Cerebellar cortex (tissue), 1 donor: ENCODE measurements at places on chromosomes 7 and 10.

- DNase-seq, result no peak
Measured at GRCh38 chr10:42781893-42782445, 626 bp upstream of the BMS1 start.

GRCh38 chr10:111093741-111094380 is 17.0 kb downstream of the ADRA2A start:
- DNase-seq, result no peak

GRCh38 chr7:26492816-26493215 is 201.2 kb downstream of the SNX10 start:
- no peak for DNase-seq

- DNase-seq, result no peak
Measured at GRCh38 chr7:94133460-94133859, 129.3 kb upstream of the BET1 start.

DNA sequence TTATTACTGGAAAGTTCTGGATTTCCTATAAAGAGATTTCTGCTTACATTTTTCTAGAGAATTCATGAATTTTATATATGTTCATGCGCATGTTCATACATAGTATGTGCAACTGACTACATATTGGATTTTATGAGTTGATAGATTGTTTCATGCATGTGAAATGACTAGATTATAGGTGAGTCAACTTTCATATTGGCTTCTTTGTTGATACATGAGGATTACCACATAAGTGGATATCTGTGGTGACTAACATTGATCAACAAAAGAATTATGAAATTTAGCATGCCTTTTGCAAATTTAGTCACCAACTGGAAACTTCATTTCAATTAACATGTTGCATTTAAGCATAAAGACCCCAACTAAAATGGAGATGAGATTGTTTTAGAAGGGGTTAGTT is 99.0 kb downstream of the GNAT3 start:
- no peak for DNase-seq

GRCh38 chr10:971150-971542 is 17.1 kb upstream of the GTPBP4 start:
- DNase-seq, result no peak

DNA sequence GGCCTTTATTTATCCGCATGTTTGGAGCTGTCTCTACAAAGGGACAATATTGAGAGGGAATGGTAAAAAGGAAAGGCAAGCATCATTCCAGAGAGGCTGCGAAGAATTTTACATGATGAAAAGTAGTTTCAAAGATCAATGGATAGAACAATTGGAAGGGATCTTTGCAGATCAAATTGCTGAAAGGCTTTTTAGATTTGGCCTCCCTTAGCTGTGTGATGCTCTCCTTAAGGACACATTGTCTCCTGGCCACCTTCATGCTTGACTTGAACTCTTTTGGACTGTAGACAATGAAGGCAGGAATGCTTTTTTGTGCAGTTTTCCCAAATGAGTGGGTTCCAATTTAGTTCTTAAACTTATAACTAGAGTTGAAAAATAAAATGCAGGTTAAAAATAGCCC is 344.7 kb downstream of the ARL4A start:
- DNase-seq, result no peak

GRCh38 chr10:104286939-104287338 is 18.0 kb downstream of the GSTO2 start:
- no peak for DNase-seq

- no peak for DNase-seq
Measured at GRCh38 chr7:135247746-135248471, 14.3 kb downstream of the STRA8 start.

DNA sequence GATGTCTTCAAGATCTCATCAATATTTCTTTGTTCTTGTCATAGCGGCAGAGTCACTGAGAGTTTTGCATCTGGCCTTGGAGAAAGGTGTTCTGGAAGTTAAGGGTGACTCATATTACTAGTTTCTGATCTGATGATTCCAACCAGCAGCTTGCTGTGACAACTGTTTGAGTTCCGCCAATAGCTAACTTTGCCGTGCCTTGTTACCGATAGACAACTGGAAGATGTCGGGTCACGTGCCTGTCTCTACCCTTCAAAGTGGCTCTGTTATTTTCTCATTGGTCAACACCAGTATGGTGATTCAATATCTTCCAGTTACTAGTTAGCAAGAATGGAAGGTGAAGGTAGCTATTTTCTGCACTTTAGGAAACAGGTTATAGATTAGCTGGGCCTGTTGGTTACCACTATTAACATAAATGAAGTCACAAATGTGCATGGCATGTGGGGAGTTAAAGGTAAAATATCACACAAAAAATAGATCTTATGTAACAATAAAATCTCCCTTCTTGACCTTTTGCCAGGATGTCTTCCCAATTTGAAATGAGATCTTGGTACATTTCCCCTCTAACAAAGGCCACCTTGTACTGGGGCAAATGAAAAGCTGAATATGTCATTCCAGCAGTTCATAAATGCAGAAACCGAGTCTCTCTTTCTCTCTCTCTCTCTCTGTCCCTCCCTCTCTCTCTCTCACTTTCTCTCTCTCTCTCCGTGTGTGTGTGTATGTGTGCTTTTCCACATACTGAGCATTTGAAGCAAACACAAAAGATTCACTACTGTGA is 2.6 kb upstream of the MGAM2 start:
- no peak for DNase-seq

GRCh38 chr10:70694418-70695141 is 22.3 kb downstream of the ADAMTS14 start:
- no peak for DNase-seq

DNA sequence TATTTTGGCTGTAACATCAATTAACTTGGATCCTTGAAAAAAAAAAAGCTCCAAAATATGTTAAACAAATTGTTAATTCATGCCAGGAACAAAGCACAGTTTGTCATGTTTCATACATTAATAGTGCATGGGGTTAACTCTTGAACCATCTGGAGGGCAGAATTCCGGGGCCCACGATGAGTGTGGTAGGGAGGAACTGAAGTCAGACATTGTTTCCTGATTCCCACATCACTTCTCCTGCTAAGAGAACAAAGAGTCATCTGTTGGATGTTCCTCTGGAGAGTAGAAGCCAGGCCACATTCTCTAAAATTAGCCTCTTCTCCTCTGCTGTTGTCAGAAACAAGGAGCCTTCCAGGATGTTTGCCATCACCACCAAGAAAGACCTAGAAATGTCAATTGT is 54.6 kb downstream of the TMEM178B start:
- DNase-seq, result no peak

DNA sequence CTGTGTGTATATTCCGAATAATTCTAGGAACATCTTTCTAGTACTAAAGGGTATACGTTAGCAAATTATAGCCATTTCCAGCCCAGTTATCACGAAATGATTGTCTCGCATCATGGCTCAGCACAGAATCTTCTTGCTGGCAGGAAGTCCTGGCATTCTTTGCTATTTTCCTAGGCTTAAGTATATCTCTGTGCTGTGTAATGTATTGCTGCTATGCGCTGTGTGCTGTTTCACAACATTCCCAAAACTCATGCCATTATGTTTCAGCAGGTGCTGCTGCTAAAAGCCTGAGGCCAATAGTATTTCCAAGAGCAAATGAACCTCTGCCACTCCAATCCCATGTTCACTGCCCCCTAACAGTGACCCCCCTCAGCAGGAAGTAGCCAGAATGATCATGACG is 62.9 kb upstream of the ZNF92 start:
- DNase-seq, result no peak

DNA sequence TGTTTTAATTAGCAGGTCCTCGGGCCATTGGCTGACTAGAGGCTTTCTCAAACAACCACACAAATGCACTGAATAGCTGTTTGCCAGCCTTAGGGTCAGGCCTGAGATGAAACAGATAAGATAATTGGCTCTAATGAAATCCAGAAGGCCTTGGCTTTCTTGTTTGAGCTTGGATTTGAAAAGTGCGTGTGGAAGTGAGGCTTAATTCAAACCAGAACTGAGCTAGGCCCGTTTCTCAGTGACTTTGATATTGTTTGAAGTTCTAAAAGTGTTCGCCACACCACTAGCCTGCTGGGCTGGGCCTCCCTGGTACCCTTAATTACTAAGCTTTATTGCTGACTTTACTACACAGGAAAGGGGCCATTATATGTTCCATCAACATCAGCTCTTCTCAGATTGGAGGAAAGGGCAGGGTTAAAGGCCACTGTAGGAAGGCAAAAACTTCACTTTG is 270.6 kb downstream of the TWIST1 start:
- DNase-seq, result no peak

DNA sequence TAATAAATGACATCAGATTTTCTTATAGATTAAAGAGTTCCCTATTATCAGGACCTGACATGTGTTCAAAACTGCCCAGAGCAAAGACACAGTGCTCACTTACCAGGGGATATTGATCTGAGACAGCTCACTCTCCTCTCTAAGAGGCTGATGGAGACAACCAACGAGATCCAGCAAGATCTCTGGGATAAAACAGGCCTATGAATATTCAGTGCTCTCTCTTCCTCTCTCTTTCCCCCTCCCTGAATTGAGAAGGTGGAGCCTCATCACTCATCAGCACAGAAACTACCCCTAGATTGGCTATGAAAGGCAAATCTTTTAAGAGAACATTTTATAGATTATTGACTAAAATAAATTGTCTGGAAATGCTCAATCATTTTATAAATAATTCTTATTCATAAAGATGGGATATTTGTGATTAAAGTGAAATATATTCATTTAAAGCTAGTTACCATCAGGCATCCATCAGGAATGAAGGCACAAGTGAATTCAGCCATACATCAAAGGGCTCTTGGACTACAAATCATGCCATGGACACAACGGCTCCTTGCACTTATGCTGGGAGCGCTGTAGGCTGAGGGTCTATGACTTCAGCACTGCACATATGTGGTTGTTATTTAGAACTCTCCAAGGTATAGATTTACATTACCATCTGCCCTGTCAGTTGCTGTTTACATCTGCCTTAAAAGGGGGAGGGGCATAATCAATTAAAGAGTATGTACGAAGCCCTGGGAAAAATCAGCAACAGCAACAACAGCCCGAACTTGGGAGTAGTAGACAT is 3.4 kb upstream of the PPP1R17 start:
- DNase-seq, result no peak

DNA sequence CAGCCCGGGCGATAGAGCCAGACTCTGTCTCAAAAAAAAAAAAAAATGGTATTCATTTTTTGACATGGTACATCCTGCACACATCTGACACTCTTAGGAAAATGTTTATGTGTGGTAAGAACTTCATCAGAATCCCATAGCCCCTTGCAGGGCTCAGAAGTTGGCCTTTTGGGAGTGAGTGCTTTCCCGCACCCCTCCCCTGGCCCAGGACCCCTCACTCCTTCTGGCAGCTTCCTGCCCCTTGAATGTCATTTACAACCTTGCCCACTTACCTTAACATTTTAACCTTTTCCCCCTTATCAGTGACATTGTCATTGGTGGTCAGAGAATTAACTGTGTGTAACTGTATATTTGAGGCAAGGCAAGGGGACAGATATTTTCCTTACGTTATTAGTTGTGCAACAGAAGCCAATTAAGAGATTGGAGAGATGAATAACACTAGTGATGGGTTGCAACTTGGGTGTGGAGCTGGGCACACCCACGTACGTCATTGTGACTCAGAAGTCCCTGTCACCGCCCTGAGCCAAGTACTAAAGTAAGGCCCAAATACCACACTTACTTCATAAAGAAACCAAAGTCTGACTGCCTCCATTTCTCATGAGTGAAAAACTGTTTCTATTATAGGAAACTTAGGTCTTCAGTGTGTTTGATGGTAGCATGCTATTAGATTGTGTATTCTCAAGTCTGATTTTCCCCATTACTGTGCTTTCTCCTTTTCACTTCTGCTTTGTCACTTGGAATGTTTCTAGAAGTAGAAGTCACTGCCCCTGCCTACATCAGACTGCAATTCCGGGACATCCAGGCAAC is 31.6 kb downstream of the OGDH start:
- no peak for DNase-seq

DNA sequence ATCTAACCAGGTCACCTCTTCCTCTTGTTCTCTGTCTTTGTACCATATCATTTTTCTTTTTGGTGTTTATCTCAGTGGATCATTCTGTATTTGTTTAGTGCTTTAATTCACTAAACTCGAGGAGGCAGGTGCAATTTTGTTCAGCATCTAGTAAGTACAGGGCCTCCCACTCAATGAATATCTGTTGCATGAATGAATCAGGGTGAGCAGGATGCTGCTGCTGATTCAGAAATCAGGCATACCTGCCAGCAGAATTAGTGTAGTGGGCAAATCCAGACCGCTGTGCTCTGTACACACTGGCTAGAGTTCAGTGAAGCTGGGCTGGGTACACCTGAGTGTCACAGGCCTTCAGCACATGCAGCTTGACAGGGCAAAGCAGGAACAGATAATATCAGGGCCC is 511.9 kb downstream of the SUGCT start:
- DNase-seq, result no peak

DNA sequence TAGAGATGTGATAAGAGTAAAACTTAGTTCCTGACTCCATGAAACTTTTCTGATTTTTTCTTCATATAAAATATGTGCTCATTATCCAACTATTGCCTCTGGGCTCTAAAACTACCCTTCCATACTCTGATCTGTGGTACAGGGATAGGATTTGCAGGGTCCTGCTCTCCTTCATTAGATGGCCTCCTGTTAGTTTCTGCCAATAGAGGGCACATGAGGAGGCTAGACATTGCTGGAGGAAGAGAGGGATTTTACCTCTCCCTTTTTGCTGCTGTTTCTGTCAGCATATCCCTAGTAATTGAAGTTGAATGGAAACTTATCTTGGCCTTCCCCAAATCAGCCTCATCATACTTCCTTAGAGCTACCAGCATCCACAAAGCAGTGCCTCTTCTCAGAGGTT is 269.4 kb downstream of the NXPH1 start:
- DNase-seq, result no peak

DNA sequence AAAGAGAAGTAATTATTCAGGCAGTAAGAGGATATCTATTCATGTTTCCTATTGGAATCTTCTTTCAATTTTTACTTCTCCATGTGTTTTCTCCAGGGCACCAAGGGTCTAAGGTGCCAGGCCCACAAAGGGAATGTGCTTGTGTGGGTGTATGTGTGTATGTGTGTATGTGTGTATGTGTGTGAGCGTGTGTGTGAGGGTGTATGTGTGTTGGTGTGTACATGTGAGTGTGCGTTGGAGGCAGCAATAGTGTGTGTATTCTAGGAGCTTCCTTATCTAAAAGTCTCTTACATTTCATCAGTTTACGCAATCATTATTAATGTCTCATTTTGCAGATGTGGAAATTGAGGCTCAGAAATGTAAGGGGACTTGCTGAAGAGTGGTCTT is 28.3 kb downstream of the RAMP3 start:
- DNase-seq, result no peak

DNA sequence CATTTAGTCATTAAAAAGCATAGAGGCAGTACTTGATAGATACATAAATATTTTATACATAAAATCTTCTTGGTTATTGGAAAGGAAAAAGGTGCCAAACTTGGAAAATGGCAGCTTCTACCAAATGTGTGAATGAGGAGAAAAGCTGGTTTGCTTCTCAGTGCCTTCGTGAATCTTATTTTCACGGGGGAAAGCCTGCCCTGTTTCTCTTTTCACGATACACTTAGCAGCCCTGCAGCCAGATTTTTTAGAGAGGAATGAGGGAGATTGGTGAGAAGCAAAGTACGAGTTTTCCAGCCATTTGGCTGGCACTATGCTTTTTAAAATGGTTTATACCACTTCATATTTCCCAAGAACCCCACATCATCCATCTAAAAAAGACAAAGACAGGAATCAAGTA is 22.9 kb upstream of the C1QL3 start:
- no peak for DNase-seq
